ENCODE measurements at places on chromosomes 3 and 15.

DNA sequence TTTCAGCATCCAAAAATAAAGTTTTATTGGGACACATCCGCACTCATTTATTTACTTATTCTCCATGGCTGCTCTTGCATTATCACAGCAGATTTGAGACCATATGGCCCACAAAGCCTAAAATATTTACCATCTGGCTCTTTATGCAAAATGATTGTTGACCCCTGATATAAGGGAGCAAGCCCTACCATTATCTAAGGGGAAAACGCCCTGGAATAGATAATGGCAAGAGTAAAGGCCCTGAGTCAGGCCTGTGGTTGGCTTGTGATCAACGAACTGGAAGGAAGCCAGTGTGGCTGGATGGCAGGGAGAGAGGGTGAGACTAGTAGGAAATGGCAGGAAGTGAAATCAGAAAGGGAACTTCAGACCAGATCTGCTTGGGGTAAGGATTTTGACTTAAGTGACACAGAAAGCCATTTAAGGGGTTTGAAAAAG lies 24.6 kb upstream of the DMXL2 start:
- DNase-seq, result no peak

- no peak for DNase-seq
Measured at GRCh38 chr3:168073842-168074605, 21.7 kb downstream of the GOLIM4 start.

- DNase-seq, result no peak
Measured at GRCh38 chr3:172134352-172134751, 95.0 kb downstream of the FNDC3B start.

GRCh38 chr15:77416954-77417353 lies 3.0 kb downstream of the PEAK1 start:
- no peak for DNase-seq

GRCh38 chr15:66142285-66142684 lies 111.3 kb downstream of the MEGF11 start:
- no peak for DNase-seq

DNA sequence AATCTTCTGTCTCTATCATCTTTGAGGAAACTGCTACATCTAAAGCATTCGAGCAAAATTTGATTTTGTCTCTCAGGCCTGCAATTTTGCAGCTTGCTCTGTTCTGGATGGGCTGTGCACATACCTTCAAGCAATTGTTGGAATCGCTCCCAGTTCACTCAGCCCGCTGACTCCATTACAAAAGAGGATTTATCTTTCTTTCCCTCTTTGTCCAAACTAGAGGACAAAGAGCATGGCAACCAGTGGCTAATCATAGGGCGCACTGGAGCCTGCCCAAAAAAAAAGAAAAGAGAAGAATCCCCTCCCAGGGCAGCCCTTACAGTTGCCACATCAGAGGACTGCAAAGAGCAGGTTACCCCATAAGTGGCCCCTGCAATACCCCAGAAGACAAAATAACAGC lies 49.0 kb upstream of the DUT start:
- no peak for DNase-seq

- DNase-seq, result no peak
Measured at GRCh38 chr3:173730391-173730790, 332.8 kb downstream of the NLGN1 start.

GRCh38 chr3:177733936-177734335 lies 536.7 kb upstream of the TBL1XR1 start:
- no peak for DNase-seq

GRCh38 chr3:194212845-194213331 lies 76.9 kb downstream of the HES1 start:
- DNase-seq, result peak; percentile 64

DNA sequence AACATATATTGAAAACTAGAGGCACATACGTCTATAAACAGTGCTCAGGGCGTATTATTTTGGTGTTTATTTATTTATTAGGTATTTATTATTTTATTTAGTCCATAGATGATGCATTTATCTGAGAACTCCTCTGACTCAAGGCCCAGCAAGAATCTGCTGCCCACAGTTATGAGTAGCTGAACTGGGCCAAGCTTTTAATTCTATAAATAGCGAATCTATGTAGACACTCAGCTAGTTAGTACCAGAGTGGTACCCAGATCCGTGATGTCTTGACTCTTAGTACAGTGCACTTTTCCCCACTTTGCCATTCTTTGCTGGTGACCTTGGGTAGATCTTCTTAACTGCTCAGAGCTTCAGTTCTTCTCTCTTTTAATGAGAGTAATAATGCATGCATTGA lies 370.4 kb upstream of the TPRG1 start:
- no peak for DNase-seq

GRCh38 chr15:87562203-87562602 lies 694.3 kb downstream of the NTRK3 start:
- DNase-seq, result no peak

DNA sequence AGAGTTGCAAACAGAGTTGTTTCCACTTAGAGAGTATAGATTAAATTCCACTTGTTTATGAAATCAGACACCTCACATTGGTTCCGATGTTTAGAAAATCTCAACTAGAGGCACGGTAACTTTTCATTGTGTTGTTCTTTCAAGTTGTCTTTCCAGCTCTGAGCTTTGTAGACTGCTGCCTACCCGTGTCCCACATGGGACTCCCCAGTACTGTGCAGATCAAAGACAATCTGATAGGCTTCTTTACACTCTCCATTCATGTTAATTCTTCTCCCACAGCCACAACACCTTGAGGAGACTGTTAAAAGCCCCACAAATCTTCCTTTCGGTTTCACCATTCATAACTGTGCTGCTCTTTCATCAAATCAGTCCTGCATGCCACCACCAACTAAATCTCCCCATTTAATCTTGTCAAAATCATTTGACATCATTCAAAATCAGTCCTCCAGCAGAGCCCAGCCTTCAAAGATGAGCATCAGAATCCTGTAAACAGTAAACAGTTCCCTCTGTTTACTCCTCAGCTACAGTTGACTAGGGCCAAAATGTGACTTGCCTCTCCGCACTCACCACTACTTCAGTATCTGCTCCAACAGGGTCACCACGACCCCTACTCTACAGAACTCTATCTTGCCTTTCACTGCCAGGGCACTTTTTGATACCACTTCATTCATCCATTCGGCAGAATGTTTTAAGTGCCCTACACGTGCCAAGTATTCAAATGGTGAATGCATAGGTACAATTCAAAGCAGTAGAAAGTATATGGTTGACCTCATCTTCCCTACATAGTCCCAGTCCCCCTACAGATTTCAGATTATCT lies 8.3 kb downstream of the ANXA2 start:
- DNase-seq, result no peak

DNA sequence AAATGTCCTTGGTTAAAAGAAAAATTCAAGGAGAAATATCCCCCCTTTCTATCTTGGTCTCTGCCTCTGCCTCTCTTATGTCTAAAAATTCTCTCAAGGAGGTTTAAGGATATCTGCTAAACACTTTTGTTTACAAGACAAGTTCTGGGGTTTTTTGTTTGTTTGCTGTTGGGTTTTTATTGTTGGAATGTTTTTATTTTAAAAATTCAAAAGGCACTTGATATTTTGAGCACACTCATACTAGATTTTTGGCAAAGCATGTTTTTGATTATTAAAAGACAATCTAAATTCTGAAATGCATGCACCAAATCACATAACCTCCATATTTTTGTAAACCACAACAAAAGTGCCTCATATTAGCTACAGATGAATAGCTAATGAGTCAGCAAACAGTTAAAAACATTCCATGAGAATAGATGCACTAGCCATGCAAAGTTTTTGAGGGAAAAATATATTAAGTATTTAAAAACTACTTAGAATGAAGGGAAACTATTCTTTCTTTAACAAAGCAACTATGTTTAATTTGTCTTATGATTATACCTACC lies 84.6 kb downstream of the ZBTB20 start:
- DNase-seq, result no peak

GRCh38 chr3:32307591-32307990 lies 69.1 kb downstream of the CMTM8 start:
- no peak for DNase-seq

DNA sequence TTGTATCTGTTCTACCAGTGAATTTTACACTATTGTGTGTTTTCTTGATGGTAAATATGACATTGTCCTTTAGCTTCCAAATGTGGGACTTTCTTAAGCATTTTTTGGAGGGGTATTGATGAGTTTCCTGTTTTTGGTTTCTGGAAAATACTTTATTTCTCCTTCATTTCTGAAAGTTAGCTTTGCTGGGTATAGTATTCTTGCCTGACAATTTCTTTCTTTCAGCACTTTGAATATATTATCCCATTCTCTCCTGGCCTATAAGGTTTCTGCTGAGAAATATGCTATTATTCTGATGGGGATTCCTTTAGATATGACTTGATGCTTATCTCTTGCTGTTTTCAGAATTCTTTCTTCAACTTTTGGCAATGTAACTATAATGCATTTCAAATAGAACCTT lies 15.4 kb upstream of the ATP2C1 start:
- DNase-seq, result no peak

GRCh38 chr3:152295344-152295743 lies 26.6 kb downstream of the MBNL1 start:
- DNase-seq, result no peak

GRCh38 chr15:33114374-33114717 lies 80.2 kb downstream of the FMN1 start:
- no peak for DNase-seq

DNA sequence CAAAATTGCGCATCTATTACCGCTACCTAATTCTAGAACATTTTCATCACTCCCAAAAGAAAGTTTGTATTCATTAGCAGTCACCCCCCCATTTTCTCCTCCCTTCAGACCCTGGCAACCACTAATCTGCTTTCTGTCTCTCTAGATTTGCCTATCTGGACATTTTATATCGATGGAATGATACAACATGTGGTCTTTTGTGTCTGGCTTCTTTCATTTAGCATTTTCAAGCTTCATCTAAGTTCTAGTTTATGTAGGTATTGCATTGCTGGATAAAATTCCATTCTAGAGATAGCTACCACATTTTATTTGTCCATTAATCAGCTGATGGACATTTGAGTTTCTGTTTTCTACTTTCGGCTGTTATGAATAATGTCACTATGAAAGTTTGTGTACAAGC lies 38.4 kb downstream of the SLMAP start:
- no peak for DNase-seq

DNA sequence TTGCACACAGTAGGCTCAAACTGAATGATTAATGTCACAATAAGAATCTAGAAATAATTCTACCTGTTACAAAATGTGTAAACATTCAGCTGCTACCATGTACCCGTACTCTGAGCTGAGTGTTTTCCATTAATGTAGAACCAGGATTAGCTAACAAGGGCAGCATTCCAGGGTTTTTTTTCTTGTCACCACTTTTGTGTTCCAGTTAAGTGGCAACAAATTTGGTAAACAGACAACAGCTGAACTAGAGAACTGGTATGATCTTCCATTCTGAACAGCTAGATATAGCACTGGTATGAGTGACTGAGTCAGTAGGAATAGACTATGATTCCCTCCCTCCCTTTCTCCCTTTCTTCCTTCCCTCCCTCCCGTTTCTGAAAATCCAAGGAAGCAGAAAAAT lies 229.4 kb downstream of the CD47 start:
- no peak for DNase-seq

GRCh38 chr15:64466408-64467141 lies 6.2 kb downstream of the ZNF609 start:
- DNase-seq, result no peak

DNA sequence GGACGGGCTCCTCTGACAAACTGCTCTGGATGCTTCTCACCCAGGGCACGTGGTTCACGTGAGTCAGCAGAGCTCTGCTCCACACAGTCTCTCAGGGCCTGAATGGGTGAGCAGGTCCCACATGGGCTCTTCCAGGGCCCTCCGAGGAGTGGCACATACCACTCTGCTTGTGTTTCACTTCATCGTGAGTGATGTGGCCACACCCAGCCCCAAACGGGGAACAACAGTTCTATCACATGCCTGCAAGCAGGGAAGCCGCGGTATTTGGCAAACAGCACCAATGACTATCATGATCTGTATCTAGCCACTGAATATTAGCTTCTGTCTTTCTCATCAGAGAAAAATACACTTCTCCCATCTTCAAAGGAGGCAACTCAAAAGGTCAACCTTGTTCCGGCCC lies 352.8 kb downstream of the GABRG3 start:
- DNase-seq, result no peak

DNA sequence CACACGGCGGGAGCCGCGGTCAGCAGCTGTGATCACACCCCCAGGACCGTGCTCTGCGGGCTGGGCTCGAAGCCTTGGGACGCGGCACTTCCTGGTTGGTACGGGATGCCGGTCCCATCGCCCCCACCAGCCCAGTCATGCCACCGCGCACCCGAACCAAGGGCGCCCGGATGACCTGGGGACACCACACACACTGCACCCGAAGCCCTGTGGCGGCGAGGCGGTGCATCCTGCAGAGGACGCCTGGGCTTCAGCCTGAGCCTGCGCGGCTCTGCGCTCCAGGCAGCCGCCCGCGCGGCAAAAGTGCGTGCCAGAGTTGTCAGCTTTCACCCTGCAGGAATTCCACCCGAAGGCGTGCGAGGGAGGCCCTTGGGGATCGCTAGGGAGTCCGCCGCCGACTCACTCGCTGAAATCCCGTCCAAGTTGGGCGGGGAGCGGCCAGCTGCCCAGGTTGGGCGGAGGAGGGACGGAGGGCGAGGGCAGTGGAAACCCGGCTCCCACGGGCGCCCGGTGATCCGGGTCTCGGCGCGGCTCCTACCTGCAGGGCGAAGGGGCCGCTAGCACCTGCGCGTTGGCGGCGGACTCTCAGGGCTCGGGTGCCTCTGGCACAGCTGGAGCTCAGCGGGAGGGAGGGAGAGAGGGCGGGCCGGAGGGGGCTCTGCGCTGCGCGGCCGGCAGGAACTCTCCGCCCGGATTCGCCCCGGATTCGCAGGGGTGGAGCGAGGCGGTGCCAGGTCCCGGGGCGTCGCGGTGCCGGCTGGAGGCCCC lies at the start of gene PLD1:
TSS of gene PLD1 (minus strand) at position 623 of the 768 bp plus-strand sequence. CDS start 72,432 bp downstream, outside the sequence.
- peak; percentile 78 for DNase-seq
